ENCODE measurements at places on chromosomes 6 and 20. TPM values are rescaled to one million over a fixed set of nuclear protein-coding genes. Genes with fewer than 3 reads are reported as not detected.

The PKIB gene
- 1.2 TPM for total RNA-seq

The TBXT gene
- not detected for total RNA-seq

The MCCD1 gene
- total RNA-seq = not detected

The CLVS2 gene
- total RNA-seq = not detected

The RSPO3 gene
- total RNA-seq = 2.0 TPM

The LAMP5 gene
- total RNA-seq = 0.19 TPM

The HLA-DMB gene
- 1.4 TPM for total RNA-seq

The CDS2 gene
- 37.2 TPM for total RNA-seq

The TSHZ2 gene
- total RNA-seq = 1.4 TPM

The MUC21 gene
- total RNA-seq = not detected

The LY6G6D gene
- total RNA-seq = not detected

The GNAS-AS1 gene
- total RNA-seq = 0.58 TPM

The SH3BGRL2 gene
- total RNA-seq = 2.1 TPM

The NKX2-4 gene
- not detected for total RNA-seq

The PPP1R14C gene
- 0.38 TPM for total RNA-seq

The LINC00237 gene
- total RNA-seq = not detected
